ENCODE measurements at places on chromosomes 2 and 18.

DNA sequence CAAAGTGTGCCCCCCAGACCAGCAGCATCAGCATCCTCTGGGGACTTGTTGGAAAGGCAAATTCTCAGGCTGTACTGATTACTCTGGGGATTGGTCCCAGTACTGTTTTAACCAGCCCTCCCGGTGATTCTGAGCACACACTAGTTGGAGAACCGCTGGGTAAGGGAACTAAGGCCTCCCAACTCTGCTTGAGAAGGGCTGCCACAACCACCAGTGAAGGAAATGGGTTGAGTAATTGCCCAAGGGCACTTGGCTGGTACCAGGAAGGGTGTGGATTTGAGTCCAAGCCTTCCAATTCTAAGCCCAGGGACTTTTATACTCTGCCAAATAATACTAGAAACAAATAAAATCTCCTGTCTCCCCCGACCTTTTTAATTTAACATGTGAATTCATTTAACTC, 219.9 kb downstream of the SETBP1 start:
- no peak for DNase-seq

DNA sequence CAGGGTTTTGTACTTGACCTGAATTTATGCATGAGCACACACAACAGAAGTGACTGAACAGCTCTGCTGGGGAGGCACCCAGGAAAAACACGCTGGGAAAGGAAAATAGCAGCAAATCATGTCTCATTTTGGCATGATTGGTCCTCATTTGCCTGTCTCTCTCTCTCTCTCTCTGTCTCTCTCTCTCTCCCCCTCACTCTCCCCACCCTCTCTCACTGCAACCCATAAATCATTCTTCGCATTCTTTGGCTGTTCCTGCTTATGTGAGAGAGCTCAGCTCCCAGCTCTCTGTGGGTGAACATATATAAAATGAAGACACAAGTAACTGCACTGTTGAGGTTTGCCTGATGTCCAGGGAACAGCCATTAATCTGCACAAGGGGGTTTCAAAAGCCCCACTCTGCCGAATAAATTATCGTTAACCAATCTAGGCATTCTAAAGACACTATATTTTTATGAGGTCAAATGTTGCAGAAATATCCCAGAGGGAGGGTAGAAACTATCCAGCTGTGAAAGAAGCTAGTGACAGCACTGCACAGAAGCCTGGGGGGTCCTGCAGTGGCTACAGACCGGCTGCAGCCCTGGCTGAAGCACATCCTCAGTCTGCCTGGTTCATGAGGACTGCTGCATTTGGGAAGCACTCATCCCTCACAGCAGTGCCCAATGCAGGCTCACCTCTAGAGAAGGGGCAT, 260.3 kb downstream of the AFF3 start:
- peak; percentile 96 for DNase-seq

DNA sequence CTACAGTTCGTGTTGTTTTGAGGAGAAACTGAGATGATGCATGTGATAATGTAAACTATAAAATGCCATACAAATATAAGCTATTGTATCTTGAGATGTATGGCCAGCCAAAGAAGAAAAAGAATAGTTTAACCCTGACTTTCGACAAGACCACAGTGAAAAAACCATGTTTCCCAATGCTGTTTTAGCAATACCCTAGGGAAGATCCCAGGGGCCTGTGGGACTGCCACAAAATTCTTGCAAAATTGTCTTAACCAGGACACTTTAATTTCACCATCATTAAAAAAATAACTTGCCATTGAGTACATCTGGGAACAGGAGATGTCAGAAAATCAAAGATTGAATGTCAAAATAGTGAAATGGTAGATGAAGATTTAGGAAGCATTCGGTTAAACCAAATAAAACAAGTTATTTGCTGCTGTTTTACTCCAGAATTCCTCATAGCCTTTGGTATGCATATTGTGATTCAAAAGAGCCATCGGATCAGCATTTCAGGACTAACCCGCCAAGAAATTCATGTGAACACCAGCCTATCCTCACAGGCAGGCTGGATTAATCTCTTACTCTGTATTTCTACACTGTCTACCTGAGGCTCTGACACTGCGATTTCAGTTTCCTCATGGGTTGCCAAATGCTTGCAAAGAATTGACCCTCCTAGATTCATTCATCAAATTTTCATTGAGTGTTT, 49.0 kb upstream of the SP3 start:
- no peak for DNase-seq

- no peak for DNase-seq
These were observed 39.4 kb upstream of the TPO start for GRCh38 chr2:1373830-1374229.

GRCh38 chr2:171670655-171671054, 16.6 kb upstream of the DYNC1I2 start:
- DNase-seq, result no peak

DNA sequence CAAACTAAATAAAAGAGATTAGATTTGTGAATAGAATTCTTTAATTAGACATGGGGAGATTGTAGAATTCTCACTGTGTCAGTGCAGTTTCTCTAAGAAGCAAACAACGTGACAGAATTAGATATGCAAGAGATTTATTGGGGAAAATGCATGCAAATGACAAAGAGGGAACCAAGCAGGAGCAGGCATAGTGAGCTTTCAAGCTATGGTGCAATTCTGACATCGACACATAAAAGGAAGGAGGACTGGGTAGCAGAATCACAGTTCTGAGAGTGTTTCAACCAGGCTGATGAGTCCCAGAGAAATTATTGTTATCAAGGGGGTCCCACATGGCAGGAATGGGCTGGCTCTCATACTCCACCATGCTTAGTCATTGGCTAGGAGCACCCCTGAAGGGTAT, 338.4 kb downstream of the FIGN start:
- DNase-seq, result no peak
